ENCODE measurements at places on chromosomes 1 and 21.

- DNase-seq: no peak
Observed at GRCh38 chr21:39575775-39576174, 37.0 kb upstream of the B3GALT5 start.

GRCh38 chr1:242662886-242663285, 138.4 kb upstream of the PLD5 start:
- no peak for DNase-seq

GRCh38 chr1:50270926-50271325, 152.3 kb downstream of the DMRTA2 start:
- DNase-seq: no peak

- no peak for DNase-seq
Observed at GRCh38 chr1:109617291-109617801, 2.1 kb downstream of the GNAT2 start.

- peak; percentile 4 for DNase-seq
Observed at GRCh38 chr1:119929643-119930315, 33.5 kb upstream of the ADAM30 start.

GRCh38 chr1:155075535-155075934, 3.1 kb upstream of the EFNA3 start:
- no peak for DNase-seq

- no peak for DNase-seq
Observed at GRCh38 chr1:111719135-111719534, 20.1 kb downstream of the INKA2 start.

DNA sequence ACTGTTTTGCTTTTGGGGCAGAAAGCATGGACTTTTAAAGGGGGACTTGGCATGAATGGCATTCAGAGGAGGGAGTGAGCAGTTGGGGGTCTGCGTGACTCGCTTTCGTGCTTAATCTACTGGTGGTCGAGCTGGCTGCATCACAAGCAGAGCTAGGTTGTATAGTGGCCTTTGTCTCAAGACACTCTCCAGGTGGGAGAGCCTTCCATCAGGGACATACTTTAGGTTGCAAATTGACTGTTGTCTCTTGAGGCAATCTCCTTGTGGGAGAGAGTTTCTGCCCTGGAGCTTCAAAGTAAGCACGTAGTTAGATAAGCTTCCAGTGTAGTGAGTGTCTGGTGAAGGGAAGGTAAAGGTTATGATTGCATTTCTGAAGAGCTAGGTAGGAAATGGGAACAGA, 93.9 kb downstream of the C1orf21 start:
- DNase-seq: no peak

DNA sequence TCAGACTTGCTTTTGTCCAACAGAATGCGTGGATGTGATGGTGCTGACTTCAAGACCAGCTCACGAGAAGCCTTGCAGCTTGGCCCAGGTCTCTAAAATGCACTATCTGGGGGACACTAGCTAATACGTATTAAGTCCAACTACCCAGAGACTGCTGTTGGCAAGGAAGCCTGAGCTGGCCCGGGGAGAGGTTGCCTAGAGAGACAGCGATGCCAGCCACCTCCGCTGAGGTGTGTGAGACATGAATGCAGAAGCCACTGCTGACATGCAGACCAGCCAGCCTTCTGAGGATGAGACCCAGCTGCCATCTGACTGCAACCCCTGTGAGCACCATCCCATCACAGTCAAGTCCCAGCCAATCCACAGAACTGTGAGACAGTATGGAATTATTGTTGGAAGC, 32.5 kb downstream of the THAP3 start:
- no peak for DNase-seq

DNA sequence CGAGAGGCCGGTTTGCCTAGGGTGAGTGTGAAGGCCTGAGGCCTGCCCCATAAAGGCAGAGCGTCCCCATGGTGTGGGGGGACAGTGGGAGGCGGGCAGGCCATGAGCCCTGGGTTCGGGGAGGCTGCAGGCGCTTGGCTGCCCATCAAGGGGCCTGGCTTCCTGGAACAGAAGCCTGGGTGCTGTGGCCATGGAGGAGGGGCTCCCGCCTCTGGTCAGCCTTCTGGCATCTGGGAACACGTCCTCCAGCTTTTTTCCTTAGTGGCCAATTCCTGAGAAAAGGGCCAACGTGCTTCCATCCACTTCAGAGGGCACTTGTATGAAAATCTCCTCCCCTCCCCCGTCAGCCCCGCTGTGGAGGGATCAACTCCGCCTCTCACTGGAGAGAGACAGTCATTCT, 58.7 kb downstream of the PRDM16 start:
- DNase-seq: no peak

All from NCI-H1436 (cell line).